Endothelial cell of umbilical vein (primary cell): ENCODE measurements at places on chromosomes 7 and 10.

GRCh38 chr10:46787321-46787615 is 124.0 kb upstream of the PTPN20 start:
- peak; percentile 39 for DNase-seq

GRCh38 chr10:14776546-14776945 is 1.8 kb upstream of the FAM107B start:
- no peak for DNase-seq

GRCh38 chr10:21519941-21520436 is 5.5 kb downstream of the SKIDA1 start:
- DNase-seq = peak; percentile 84

- DNase-seq = no peak
These were observed 3.1 kb upstream of the DRGX start for GRCh38 chr10:49398986-49399385.

- DNase-seq = peak; percentile 80
These were observed 180.7 kb upstream of the PRSS1 start for GRCh38 chr7:142568435-142569097.

DNA sequence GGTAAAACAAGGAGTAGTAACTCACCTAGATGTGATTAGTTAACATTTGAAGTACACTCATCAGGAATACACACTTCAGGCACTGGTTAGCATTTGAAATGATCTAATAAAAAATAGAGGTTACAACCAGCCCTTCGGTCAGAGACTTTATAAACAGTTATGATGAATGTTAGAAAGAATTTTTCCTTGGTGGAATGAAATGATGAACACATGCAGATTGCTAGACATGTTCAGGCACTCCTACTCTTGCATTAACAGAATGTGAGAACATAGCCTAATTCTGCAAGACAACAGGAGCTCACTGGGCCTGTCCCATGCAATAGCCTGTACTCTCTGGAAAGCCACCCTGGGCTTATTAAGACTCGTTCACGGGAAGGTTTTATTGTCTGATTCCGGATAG is 47.3 kb upstream of the TECTB start:
- no peak for DNase-seq

- no peak for DNase-seq
These were observed 63.1 kb upstream of the ADRB1 start for GRCh38 chr10:113980408-113981087.

- peak; percentile 98 for DNase-seq
These were observed 91.2 kb upstream of the INSIG1 start for GRCh38 chr7:155206318-155207020.

DNA sequence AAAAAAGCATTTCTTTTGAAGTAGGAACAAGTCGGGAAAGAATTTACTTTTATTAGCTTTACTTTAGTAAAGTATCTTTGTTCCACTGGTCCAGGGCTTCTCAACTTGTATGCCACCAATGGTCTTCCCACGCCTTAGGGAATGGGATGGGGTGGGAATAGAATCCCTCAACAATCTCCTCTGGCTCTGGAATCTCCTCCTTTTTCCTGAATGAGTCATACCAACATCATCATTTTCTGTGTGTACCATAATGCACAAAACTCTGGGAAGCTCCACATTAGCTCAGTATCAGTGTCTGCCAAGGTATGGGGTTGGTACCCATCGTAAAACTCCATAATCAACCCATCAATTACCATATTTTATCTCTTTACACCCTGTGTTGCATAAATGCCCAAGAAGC is 159.4 kb upstream of the BMPER start:
- peak; percentile 44 for DNase-seq

GRCh38 chr7:121369462-121369861 is 26.6 kb downstream of the FAM3C start:
- DNase-seq = peak; percentile 14

DNA sequence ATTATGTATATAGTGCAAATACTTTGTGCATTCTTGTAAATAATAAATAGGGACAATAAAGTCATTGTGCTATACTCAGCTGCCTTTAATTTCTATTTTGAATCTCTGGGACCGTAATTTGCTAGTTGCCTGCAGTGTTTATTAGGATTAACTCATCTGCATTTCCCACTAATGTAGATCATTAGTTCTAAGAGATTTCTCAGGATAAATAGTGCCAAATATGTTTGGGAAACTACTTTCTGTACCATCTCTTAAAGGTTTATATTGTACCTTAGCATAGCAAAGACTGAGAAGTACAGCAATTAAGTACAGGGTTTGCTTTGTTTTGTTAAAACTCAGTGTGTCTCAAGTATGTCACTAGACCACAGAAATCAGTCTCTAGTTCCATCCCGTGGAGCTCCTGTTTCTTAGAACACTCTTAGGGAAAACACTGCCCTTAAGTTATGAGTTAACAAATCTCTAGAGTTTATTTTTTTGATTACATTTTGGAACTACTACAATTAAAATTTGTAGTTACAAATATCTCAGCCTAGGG is 26.0 kb downstream of the ADD3 start:
- no peak for DNase-seq

GRCh38 chr10:89163265-89163995 is 43.7 kb downstream of the CH25H start:
- DNase-seq = no peak

GRCh38 chr7:99379043-99379577 is 4.6 kb downstream of the ARPC1B start:
- peak; percentile 97 for DNase-seq

- no peak for DNase-seq
These were observed 83.2 kb upstream of the CAPZA2 start for GRCh38 chr7:116779216-116779615.

DNA sequence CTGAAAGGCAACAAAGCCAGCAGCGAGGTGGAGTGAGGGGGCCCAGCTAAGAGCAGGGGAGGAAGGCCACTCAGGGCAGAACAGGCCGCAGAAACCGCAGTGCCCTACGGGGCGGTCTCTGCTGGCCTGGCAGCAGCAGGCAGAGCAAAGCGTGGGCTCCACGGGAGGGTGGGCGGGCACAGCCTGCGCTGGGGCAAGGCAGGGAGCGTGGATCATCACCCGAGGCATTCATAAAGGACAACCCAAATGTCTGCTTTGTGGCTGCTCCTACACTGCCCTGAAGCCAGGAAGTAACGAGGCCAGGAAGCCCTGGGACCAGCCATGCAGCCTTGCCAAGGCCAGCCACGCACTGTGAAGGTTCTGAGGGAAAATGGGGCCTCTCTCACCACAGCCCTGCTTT is 127.5 kb downstream of the MAD1L1 start:
- no peak for DNase-seq

DNA sequence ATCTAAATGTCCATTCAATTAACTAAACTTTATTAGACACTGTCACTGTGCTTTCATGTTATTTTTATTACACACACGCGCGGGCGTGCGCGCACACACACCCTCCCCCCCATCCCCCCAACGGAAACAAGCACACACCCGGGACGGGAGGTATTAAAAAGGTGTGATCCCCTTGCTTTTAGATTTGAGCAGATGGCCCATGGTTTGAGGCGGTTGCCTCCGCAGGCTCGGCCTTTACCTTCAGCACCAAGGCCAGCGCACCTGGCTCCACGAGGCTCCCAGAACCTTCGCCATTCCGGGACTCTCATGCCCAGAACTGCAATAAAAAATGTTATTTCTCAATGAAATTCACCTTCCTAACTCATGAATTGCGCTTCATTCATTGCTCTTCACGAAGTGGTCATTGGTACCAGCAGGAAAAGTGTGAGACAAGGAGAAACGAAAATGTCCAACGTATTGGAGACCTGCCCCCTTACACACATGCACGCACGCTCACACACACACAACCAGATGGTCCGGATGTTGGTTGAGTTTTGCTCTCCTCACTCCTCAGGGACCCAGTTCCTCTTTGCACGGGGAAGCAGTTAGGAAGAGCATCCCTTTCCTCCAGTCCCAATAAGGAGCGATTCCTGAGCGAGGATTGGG is 20.8 kb upstream of the PTF1A start:
- peak; percentile 15 for DNase-seq

- DNase-seq = no peak
These were observed 23.7 kb upstream of the TRPV6 start for GRCh38 chr7:142908921-142909890.

DNA sequence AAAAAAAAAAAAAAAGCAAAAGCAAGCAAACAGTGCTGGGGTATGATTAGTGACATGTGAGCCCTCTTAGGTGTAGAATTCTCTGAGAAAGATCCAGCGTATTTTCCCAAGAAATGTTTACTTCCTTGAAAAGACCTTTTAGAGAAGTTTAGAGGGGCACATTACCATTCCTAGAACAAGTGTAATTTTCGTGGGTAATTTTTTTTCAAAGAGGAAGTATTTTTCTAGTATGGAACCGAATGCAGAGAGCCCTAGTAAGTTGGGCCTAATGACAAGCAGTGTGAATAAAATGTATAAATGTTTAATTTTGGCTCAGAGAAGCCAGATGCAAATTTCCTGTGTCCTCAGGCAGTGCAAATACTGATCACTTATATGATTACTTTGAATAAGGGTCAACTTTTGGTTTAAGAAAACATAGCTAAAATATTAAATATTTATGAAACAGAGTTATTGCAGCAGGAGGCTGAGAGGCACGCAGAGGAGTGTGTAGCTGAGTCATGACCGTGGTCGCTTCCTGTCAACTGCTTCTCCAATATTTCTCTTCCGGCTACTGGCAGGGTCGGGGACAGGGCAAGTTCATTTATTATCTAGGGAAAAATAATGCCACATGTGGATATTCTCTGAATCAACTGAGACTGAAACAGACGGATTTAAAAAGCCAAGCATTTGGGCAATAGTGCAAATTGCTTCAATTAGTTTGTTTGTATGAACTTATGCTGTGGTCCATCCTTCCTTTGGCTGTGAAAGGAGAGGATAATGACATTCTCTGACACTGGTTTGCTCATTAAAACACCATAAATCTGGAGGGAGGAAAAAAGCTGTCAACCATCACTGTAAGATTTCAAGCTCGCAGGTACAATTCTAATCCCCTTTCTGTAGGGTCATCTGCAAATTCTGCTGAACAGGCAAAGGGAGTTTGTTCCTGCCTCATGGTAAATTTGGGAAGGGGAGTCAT is 495.2 kb downstream of the GLRX3 start:
- no peak for DNase-seq

- no peak for DNase-seq
These were observed 112.8 kb upstream of the RAB18 start for GRCh38 chr10:27391325-27391724.

DNA sequence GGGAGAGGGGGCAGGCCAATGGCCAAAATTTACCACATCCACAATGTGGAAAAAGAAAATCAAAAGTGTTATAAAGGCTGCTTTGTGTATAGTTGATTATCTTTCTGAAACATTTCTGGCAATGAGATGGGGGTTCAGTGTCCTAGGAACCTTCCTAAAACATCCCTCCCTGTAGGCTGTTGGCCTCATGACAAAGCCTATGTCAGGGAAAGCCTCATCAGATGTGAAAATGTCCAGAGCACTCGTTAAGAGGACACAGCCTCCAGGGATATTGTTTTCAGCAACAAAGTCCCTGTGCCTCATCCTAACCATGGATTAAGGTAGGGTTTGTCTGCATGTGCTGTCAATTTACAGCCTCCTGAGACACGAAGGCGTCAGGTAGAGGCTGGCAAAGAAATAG is 17.0 kb downstream of the SUN3 start:
- no peak for DNase-seq

- peak; percentile 3 for DNase-seq
These were observed 85.5 kb upstream of the PDE1C start for GRCh38 chr7:32155712-32156111.

GRCh38 chr10:97916586-97916985 is 66.9 kb downstream of the GOLGA7B start:
- no peak for DNase-seq

- DNase-seq = no peak
These were observed 8.9 kb upstream of the ADAM12 start for GRCh38 chr10:126397156-126397555.
